NCI-H2081 treated with DMSO at 0.1 percent for 48 hours (cell line): ENCODE measurements at places on chromosomes 7 and 10.
A peak's percentile ranks its signal among the peaks of the same experiment; 100 is the strongest.

GRCh38 chr10:38043516-38043915 lies 33.0 kb downstream of the ZNF33A start:
- DNase-seq, result no peak

GRCh38 chr7:81956520-81956919 lies 186.7 kb upstream of the HGF start:
- peak; percentile 8 for DNase-seq

DNA sequence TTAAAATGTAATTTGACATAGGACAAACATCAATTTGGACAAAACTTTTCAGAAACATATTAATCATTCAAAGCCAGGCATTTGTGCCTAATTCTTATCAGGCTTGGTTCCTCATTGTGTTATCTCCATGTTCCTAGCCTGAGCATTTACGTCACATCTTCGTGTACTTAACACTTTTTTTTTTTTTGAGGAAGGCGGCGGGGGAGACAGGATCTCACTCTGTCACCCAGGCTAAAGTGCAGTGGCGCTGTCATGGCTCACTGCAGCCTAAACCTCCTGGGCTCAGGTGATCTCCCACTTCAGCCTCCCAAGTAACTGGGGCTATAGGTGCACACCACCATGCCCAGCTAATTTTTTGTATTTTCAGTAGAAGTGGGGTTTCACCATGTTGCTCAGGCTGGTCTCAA lies 19.8 kb downstream of the HNRNPA2B1 start:
- no peak for DNase-seq

DNA sequence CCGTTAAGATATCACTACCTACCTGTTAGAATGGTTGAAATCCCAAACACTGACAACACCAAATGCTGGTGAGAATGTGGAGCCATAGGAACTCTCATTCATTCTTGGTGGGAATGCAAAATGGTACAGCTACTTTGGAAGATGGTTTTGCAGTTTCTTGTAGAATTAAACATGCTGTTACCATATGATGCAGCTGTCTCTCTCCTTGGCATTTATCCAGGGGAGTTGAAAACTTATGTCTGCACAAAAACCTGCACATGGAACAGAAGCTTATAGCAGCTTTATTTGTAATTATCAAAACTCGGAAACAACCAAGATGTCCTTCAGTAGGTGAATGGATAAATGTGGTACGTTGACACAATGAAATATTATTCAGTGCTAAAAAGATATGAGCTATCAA lies 199.5 kb downstream of the BICC1 start:
- DNase-seq, result no peak

GRCh38 chr10:43816351-43817321 lies 168.0 kb upstream of the ZNF32 start:
- DNase-seq, result no peak

- no peak for DNase-seq
These were observed 1.7 kb downstream of the SH2B2 start for GRCh38 chr7:102288285-102288930.

DNA sequence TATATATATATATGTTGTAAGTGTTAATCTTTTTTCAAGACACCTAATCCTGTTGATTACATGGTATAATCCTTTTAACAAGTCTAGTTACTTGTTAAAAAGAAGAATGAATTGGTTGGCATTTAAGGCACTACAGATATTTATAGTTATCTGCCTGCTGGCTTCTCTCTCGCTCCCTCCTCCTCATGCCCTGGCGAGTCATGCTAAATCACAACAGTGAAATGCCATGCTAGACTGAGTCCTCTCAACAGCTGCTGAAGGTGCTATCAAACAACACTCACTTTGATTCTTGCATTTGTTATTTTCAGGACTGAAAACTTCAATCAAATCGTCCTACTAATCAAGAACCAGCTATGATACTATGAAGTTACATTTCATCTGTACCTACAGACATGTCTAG lies 15.4 kb downstream of the NRAP start:
- no peak for DNase-seq

DNA sequence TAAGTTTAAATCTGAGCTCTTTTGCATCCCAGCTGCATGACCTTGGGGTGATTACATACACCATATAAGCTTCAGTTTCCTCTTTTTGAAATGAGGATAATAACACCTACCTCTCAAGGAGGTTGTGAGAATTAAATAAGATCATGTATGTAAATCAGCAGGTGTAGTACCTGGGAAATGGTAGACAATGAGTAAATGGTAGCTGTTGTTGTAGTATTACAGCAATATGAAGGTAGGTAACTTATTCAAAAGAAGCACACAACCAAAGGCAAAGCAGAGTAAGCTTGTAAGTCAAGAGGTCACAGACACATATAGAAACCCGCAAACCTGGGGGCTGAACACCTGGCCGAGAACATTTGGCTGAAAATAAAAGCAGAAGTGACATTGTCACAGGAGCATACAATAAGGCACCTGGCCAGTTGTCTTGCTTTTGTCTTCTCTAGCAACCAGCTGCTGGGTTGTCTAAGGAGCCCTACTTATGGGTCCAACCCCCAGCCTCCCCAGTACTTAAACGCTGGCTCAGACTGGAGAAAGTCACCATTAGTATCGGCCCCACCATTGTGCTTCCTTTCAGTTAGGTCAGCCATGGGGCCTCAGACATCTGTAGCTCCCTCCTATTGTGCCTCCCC lies 203.6 kb upstream of the MKLN1 start:
- DNase-seq, result no peak

DNA sequence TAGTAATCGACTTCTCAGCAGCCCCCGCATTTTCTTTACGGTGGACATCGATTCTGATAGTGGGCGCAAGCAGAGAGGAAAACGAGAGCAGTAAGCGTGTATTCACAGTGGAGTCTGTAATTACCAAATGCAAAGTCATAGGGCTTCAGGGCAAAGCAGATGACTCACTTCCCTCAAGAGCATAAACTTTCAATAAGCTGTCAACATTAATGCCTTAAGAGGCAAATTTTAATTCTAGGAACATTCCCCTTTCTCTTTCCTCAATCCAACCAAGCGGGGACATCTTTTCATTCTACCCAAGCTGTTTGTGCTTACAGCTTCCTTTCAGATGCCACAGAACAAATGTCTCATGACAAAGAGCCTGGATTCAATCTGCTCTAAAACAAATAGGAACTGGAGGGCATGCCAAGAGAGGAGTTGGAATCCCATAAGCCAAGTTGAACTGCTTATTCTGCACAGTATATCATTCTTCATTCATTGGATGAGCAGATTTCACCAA lies 48.6 kb downstream of the MALSU1 start:
- DNase-seq, result peak; percentile 27

- DNase-seq, result no peak
These were observed 89.9 kb downstream of the ZNF277 start for GRCh38 chr7:112296432-112296831.

DNA sequence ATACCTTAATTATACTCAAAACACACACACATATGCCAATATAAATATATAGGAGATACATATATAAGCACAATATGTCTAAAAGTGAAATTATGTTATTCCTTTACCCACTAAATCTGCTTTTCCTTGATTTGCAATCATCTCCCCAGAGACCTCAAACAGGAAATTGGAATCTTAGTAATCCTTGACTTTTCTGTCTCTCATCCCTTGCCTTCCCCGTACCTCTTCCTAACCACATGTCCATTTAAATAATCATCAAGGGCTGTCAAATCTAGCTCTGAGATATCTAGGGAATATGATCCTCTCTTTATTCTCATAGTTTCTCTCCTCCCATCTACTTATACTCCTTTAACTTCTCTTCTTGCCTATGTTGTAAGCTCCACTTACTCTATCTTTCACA lies 336.6 kb downstream of the HGF start:
- DNase-seq, result no peak
